Lower leg skin (tissue), 4 donors: ENCODE measurements at places on chromosomes 1 and 21. TPM values are rescaled to one million over a fixed set of nuclear protein-coding genes. Genes with fewer than 3 reads are reported as not detected.

OR2T11 gene
- not detected for total RNA-seq

TNFRSF18 gene
- total RNA-seq = 20.4 TPM

LYPD8 gene
- total RNA-seq = not detected

FAM167B gene
- total RNA-seq = 0.42 TPM

LRRC71 gene
- not detected for total RNA-seq

LAPTM5 gene
- 21.5 TPM for total RNA-seq

TLR5 gene
- total RNA-seq = 1.6 TPM

FASLG gene
- not detected for total RNA-seq

MEX3A gene
- total RNA-seq = 0.69 TPM

GRCh38 chr1:109299558-109300343 lies 7.1 kb downstream of the MYBPHL start:
- no peak for DNase-seq

DNA sequence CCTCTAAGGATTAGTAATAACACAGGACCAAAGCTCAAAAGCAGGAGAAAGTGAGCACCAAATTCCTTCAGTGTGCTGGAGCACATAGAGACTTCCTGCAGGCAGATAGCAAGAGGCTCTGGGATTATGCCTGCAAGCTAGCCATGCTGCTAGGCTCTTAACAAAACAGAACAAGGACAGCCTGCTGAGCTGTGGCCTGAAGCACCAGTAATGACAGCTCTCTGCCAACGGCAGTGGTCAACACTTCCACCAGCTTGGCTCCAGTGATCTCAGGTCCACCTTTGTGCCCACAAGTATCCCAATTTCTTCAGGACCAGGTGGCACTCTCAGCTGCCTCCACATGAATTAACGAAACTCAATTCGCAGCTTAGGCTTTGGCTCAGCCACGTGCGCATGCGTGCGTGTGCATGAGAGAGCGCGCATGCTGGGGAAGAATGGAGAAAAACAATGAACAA lies 64.2 kb downstream of the SLC45A1 start:
- DNase-seq = no peak

GRCh38 chr1:80457409-80457808 lies 1343.3 kb upstream of the ADGRL2 start:
- DNase-seq = no peak

DNA sequence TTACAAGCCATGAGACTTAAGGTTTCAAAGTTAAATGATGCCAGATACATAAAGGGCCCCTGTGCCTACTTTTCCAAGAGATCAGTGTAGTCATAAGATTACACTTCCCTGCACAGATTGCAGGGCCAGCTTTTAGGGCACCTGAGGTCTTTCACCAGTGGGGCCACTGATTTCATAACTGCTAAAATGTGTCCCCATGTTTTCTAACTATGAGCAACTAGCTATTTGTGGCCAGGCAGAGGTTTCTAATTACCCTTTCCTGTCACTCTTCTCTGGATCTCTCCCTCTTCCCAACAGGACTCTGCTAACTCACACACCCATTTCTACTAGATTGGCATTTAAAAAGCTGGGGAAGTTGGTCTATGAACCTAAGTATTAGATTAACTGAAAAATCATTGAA lies 207.1 kb upstream of the SGIP1 start:
- no peak for DNase-seq

GRCh38 chr21:25960402-25960801 lies 210.2 kb downstream of the APP start:
- DNase-seq = no peak

GRCh38 chr1:193592317-193592716 lies 405.9 kb upstream of the B3GALT2 start:
- DNase-seq = no peak

DNA sequence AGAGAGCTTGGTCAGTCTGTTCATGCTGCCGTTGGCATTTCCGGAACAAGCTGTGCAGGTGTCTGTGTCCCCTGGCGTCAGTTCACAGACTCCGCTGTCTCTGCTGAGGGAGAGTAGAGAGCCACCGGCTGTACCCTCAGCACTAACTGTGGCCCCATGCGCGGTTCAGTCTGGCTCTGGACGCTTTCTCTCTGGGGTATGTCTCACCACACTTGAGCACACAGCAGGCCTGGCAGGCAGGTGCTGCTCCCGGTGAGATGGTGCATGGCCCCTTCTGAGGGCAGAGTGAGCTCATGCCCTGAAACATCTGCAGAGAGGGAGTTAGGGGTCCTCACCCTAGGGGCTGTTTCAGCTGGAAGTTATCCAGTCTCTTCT lies 60.0 kb upstream of the TLR5 start:
- DNase-seq = no peak

DNA sequence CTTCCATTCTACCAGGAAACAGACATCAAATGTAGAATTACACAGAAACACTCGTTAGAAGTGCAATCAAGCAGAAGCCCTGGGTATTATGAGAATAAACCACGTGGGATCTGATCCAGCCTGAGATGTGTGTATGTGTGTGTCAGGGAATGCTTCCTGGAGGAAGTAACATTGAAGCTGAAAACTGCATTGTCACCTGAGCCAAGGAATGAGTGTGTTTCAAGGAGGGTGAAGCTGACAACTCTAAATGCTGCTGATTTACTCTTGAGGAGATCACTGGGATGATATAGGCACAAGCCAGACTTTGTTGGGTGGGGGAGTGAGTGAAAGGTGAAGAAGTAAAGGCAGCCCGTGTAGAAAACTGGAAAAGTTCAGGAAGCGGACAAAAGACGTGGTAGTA lies 27.6 kb downstream of the FAAH start:
- DNase-seq = no peak

- no peak for DNase-seq
Measured at GRCh38 chr1:86551305-86551704, 4.4 kb downstream of the CLCA4 start.

DNA sequence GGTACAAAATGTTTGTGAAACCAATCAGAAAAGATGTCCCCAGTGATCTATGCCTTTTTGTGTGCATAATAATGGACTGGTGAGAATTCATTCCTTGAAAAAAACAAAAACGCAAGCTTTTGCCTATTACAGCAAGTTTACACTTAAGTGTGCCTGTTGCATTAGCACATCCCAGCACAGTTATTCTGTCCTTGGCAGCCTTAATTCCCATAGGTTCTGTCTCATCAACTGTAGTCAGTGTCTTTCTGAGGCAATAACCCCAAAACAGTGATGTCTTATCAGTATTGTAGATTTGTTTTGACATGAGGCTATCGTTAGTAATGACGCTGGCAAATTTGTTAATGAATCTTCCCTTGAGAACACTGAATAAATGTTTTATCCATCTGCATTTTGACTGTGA lies 109.9 kb upstream of the KCTD3 start:
- DNase-seq = no peak

DNA sequence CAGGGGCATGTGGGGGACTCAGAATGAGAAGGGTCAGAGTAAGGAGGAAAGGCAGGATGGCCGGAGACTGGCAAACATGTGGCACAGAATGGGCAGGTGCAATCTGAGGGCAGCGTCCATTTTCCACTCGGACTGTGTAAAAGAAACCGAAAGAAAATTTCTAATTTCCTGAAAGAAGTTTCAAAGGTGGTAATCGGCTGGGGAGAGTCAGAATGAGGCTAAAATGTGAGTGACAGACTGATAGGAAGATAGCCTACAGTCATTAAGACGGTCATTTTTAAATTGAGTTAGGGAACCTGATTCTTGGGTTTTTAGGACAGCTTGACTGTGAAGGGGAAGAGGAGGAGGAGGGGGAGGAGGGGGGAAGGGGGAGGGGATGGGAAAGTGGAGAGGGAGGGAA lies 23.6 kb downstream of the COA6 start:
- DNase-seq = no peak

- no peak for DNase-seq
Measured at GRCh38 chr1:18927082-18927653, 24.8 kb upstream of the ALDH4A1 start.

DNA sequence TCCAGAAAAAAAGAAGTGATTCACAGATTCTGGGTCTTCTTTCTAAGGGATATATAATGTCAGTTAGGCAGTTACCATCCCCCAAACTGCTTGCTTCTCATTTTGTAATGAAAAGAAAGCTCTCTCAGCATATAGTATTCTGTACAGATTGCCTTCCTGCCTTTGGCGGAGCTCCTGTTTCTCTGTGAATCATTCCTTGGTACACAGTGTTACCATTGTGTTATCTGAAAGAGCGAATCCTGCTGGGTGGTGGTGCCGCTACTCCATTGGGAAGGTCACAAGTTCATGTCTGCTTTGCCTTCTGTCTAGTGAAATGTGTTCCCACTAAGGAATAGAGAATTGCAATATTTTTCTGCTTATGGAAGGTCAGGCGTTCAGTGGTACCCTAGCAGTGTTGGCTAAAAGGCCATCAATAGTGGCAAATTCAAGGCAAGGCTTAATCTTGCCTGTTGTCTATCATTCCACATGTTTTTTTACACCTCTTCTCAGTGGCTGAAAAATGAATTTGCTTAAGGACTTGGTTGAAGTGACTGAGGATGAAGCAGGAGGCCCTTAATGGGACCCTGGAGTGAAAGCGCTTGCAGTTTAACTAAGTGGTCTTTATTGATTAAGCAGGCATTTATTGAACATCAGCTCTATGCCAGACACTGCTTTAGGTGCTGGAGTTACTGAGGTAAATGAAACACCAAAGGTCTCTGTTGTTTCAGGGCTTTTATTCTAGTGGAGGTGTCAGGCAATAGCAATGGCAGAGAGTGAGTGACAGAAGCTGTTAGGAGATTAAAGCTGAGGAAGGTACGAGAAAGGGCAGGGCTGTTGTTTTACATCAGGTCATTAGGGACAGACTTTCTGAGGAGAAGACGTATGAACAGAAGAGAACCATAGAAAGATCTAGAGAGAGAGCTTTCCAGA lies 186.7 kb downstream of the PDE4B start:
- DNase-seq = no peak

GRCh38 chr21:45276596-45276995 lies 11.1 kb downstream of the POFUT2 start:
- no peak for DNase-seq

DNA sequence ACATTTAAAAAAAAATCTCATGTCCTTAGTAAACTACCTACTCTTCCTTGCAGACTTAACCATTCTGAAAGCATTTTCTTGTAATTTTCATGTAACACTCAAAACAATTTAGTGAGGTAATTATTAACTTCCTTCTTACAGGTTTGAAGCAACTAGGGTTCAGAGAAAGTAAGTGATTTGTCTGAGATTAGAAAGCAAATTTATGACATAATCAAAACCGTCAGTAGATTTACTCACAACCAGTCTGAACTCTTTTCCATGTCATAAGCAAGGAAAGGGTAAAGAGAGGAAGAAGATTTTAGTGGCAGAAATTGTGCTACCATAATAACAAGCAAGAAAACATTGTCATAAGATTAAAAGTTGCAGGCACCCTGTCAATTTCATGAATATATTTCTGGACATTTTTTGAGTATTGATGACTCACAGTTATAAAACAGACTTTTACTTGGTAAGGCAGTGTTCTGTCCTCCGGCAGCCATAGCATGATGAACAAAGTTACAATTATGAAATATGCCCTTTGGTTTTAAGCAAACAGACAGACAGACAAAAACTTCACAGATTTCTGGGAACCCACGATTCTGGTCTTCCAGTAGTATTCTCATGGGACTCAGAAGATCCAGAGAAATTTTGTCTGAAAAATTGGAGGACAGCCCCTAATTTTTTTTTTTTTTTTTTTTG lies 707.2 kb downstream of the RWDD3 start:
- DNase-seq = no peak

GRCh38 chr21:35400233-35400939 lies 351.3 kb upstream of the RUNX1 start:
- DNase-seq = peak; percentile 15

DNA sequence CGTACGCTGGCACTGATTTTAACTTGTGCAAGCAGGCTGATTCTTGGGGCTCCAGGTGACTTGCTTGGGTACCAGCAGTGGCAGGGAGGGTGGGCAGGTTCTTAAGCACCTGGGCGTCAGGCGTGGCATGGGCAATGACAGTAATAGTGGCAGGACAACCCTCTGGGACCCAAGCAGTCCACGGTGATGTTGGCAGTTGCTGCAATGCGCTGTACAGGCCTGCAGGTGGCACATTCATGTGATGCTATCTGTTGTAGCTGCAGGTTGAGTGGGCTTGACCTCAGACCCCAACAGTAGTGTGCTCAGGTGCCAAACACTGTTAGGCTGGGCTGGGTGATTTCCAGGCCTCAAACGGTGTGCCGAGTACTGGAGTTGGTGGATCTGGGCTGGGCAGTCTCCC lies 10.2 kb upstream of the OR10J4 start:
- no peak for DNase-seq

- DNase-seq = no peak
Measured at GRCh38 chr1:94676686-94677085, 135.1 kb upstream of the F3 start.

DNA sequence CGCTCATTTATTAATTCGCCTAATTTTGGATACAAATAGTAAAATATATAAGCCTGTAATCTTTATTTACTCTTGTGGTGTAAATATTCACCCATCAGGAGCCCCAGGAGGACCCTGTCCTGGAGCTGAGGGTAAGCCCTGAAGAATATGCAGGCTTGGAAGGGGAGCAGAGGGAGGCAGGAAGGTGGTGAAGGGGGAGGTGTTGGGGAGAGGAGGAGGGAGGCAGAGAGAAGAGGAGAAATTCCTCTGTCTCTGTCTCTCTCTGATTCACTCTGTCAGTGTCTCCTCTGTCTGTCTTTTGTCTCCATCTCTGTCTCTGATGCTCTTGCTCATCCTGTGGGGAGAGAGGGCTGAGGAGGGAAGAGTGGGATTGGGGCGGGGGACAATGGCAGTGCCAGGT lies 2.8 kb upstream of the C4BPB start:
- DNase-seq = no peak

- DNase-seq = no peak
Measured at GRCh38 chr1:178337091-178337706, 159.6 kb downstream of the CLEC20A start.

- no peak for DNase-seq
Measured at GRCh38 chr1:246067432-246068216, 439.5 kb downstream of the SMYD3 start.
